Dermis microvascular lymphatic vessel endothelial cell (primary cell): ENCODE measurements at places on chromosomes 2 and 18.

GRCh38 chr2:75389271-75389670, 171.5 kb downstream of the EVA1A start:
- DNase-seq, result no peak

- DNase-seq, result no peak
These were observed 381.5 kb downstream of the NRXN1 start for GRCh38 chr2:50650403-50650810.

GRCh38 chr2:100178085-100178788, 35.8 kb upstream of the AFF3 start:
- peak; percentile 41 for DNase-seq

DNA sequence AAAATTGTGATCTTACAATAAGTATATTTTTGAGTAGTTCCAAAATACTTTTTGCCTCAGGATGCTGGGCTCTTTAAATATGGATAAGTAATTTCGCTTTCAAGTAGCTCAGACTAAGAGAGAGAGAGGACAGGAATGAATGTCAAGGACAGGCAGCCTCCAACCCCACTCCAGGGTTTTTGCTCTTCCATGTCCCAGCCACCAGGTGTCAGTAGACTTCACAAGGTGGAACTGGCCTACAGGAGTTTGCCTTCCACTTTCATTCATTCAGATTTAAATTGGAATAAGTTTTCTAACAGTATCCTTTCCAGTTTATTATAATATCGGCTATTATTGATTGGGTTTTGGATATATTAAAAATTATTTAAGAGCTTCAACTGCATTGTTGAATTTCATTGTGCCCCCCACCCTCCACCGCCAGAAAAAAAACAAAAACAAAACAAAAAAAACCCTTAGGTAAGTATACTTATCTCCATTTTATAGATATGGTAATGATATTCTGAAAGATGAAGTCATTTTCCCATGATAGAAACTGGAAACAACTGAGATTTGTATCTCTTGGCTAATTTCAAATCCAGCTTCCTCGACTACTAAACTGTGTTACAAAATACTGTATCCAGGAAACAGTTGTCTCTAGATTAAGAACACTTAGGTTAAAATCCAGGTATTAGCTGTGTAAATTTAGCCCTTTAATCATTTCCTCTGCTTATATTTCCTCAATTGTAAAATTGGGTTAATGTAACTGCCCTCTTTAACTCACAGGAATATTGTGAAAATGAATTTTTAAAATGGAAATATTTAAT, 793.1 kb downstream of the ERBB4 start:
- peak; percentile 64 for DNase-seq

GRCh38 chr2:95049683-95049955, 24.1 kb downstream of the MAL start:
- DNase-seq, result no peak

DNA sequence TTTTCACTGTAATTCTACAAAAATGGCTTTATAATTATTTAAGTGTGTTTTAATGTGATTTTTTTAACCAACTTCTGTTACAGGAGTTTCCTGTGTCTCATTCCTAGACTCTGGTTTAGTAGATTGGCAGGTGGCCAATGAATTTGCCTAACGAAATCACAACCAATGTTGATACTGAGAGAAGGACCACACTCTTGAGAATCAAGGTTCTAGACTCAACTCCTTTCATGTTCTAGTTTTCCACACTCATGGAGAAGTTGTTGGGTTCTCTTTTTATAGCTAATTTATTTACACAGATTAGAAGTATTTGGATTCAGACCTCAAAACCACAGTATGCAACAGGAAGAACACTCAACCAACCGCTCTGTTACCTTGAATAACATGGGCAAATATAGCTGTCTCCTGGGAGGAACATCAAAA, 22.6 kb upstream of the USP34 start:
- DNase-seq, result no peak

GRCh38 chr2:105912081-105912480, 167.4 kb downstream of the NCK2 start:
- DNase-seq, result no peak

DNA sequence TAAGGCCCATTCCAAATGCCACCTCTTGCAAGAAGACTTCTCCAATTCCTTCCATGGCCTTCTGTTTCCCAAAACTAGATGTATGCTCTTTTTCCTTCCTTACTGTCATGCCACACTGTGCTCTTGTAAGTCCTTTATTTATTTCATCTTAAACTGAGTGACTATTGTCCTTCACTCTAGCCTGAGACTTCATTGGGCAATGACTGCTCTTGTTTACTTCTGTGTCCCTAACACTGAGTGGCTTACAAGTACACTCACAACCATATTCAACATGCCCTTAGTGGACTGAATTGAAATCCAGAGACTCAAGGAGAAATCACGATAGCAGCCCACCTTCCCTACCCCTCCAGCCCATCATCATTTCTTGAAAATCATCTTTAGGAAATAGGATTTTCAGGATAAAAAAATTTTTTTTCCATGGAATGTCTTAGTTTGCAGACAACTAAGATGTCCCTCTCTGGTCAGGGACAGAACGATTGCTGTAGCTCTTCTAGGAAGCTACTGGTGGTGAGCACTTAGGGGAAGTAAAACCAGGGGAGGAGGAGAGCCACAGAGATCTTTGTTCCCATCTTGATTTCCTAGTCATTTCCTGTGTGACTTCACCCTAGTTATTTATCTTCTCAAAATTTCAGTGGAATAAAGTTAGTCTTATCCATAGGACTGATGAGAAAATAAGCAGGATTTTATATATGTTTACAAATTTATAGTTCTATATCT, 80.7 kb downstream of the CYRIA start:
- no peak for DNase-seq

GRCh38 chr2:172877826-172878225, 142.2 kb downstream of the RAPGEF4 start:
- no peak for DNase-seq

DNA sequence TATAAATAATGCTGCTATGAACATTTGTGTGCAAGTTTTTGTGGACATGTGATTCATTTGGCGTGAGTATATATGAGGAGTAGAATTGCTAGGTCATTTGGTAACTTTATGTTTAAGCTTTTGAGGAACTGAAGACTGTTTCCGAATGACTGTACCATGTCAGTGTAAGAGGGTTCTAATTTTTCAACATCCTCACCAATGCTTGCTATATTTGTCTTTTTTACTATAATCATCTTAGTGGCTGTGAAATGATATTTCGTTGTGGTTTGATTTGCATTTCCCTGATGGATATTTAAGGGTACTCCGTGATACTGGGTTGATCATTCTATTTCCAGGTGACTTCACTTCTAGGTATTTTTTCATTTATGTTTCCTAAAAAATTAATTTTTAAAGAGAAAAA, 241.1 kb downstream of the BCL2 start:
- no peak for DNase-seq

GRCh38 chr2:121694398-121695170, 42.1 kb downstream of the NIFK start:
- DNase-seq, result no peak

- no peak for DNase-seq
These were observed 68.9 kb downstream of the NDUFA10 start for GRCh38 chr2:239955989-239956817.

DNA sequence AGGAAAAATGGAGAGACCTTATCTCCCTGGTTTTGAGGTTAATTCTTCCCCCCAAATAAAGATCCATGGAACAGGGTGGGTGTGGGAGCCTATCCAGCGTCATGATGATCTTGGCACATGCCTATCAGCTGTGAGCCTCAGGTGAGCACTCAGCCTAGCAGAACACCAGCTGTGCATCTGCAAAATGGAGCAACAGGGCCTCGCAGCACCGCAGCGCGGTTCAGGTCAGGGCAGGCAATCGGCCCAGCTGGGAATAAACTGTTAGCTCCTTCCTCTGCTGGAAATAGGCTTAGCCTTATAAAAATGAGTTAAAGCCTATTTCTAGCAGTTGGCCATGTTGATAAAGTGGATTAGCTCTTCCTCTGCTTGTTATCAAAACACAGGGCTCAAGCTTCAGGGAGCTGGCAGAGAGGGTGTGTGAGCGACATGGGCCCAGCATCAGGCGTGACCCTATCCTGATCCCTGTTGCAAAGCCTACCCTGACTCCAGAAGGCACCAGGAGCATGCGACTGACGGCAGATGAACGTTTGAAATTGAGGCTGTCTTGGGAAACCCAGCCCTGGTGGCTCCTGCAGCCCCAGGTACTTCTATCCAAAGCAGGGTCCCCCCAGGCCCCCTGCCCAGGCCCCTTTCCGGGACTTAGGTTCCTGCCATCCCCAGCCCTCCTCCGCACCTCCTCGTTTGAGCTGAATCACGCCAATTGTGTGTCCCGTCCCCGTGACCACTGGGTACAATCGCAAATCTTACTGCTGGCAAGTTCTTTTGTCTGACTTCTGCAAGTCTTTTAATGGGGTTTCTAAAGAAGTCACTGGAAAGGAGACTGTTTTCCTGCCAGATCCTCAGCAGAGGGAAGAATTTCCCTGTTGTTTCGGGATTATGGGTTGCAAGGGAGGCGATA, 35.4 kb downstream of the ARHGEF4 start:
- no peak for DNase-seq

- DNase-seq, result no peak
These were observed 1.4 kb downstream of the SOX11 start for GRCh38 chr2:5693287-5694201.
